ENCODE measurements at places on chromosomes 2 and 18. TPM values are rescaled to one million over a fixed set of nuclear protein-coding genes. Genes with fewer than 3 reads are reported as not detected.

LRP2 gene
- 14.8 TPM for total RNA-seq

- DNase-seq = no peak
Measured at GRCh38 chr18:48962994-48963561, 12.3 kb upstream of the SMAD7 start.

DNA sequence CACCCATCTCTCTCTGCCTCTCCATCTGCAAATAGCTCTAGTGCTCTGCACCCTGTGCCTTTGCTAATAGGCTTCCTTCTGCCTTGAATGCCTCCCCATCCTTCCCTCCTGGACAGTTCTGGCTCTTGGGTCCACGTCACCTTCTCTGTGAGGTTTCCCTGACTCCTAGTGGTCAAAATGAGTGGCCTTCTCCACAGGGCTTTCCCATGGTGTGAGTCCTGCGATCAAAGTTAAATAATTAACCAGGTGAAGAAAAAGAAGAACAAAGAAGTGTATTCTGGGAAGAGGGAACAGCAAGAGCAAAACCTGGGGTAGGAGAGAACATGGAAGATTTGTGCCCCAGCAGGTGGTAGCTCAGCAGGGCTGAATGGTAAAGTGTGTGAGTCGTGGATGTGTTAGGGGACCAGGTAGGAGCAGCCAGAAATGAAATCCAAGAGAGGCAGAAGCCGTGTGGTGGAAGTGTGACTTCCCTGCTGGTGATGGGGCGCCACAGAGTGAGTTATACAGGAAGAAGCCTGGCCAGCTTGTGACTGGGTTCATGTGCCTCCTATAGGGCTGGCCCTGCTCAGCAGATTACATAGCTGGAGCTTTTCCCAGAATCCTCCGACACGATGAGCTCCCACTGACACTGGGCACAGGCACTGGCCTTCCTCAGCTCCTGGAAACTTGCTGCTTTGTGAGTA is 93.8 kb upstream of the LDAH start:
- DNase-seq = no peak

GRCh38 chr2:1702186-1702565 is 42.1 kb downstream of the PXDN start:
- DNase-seq = no peak

REG1B gene
- total RNA-seq = not detected

DNA sequence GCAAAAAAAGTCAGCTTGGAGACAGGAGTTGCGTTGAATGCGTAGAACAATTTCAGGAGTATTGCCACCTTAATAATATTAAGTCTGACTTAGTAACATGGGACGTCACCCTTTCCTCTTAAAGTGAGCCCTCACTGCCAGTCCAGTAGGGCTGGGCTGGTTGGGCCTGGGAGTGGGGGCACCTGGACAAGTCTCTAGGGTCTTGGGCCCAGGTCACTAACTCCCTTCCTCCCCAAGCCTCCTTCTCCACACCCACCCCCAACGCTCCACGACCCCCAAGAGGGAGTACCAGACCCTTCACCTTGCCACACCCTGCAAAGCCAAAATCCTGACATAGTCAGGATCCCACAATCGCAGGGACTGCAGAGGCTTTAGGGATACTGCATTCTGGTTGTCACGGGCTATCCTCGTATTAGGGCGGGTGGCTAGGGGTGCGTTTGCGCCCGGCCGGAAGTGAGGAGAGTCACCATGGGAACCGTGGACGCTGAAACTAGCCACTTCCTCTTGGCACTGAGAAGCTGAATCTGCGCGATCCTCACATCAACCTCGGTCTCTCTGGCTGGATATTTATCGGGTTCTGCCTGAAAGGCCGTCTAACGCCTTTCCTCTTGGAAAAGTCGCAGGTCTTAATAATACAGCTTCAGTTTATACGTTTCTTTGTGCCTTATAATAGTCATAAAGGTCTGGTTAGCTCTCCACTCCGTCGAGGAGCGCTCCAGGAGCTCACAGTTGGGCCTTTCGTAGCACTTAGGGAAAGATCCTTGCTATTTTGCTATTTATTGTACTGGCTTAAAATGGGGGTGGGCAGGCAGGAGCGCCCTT is 10.3 kb upstream of the CXXC1 start:
- DNase-seq = peak; percentile 79

- no peak for DNase-seq
Measured at GRCh38 chr2:202950592-202950991, 38.5 kb downstream of the CARF start.

STAMBP gene
- total RNA-seq = 37.3 TPM

GRCh38 chr2:111164078-111164477 is 43.4 kb downstream of the BCL2L11 start:
- DNase-seq = no peak

CHPF gene
- 206 TPM for total RNA-seq

DNA sequence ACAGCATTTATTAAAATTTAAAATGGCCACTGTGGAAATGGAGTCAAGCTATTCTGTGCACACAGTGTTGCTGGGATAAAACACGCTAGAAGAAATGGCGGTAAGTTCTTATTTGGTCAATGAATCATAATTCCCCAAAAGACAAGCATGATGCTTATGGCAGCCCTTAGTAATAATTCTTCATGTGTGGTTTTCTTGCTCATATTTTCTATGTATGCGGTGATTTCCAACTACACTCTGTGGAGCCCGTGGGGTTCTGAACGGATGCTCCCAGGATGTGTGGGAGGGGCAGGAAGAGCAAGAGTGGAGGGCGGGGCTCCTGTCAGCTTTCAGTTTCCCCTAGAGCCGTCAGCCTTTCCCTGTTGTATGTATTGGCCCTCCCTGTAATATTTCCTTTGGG is 91.7 kb upstream of the RMDN2 start:
- DNase-seq = no peak

AQP12A gene
- not detected for total RNA-seq

DNA sequence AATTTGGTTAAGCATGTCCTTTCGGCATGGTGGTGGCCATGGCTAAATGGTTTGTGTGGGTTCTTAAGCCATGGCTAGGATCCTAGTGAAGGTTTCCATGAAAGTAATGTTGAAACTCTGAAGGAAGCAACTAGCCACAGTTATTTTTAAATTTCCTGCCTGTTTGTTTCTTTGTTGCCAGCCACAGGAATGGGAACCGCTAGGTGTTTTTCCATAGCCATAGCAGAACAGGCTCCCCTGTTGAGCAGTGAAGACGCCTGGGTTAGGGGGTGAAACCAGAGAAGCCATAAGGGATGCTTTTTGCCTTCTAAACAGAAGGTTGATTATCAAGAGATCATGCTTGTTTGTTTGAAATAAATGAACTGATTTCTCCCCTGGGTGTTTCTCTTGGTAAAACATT is 60.1 kb upstream of the CHMP1B start:
- DNase-seq = no peak

DNA sequence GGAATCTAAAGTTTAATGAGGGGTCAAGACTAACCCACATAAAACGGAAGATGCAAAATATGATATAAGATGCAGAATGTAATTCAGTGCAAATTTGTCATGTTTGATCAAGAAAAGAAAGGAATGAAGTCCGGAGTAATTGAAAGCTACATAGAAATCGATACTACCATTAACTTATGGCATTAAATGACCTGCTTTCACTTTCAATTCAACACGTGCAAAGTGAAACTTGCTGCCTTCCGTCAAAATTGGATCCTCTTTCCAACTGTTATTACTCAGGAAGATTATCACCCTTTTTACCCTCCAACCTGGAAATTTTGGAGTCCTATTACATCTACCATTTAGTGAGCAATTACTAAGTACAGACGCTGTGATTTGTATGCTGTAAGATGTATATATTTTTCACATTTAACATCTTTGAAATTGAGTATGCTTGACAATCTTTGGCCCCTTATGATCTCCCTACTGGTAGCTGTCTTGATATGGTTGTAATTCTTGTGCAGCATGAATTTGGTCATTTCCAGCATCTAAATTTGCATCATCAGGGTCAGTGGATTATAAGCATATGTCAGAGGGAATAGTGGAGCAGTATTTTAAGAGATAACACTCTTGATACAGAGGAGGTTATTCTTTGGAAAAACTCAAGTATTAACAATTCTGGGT is 18.6 kb downstream of the UNC80 start:
- DNase-seq = no peak

- no peak for DNase-seq
Measured at GRCh38 chr2:176148751-176149421, 2.5 kb upstream of the HOXD4 start.

DNA sequence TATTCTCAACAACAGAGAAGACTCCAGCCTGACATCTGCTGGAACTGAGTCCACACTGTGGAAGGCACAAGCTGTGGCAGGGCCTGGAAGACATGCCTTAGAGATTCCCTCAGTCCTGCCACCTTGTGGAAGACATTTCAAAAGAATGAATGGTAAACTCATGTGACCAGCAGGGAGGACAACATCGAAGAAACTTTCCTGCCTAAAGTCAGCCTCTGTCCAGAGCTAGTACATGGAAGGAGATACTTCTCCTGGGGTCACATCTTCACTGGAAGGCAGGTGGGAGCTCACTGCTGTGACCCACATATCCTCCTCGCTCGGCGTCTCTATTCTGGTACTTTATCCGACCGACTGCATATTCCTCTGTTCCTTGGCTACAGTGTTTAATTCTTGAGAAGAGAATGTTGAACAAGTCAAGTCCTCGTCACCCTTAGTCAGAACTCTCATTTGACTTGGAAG is 59.5 kb downstream of the PUM2 start:
- no peak for DNase-seq

ALPI gene
- total RNA-seq = not detected

LAMA1 gene
- total RNA-seq = 0.15 TPM

GRCh38 chr2:101912545-101912944 is 79.2 kb upstream of the IL1R2 start:
- no peak for DNase-seq

DNA sequence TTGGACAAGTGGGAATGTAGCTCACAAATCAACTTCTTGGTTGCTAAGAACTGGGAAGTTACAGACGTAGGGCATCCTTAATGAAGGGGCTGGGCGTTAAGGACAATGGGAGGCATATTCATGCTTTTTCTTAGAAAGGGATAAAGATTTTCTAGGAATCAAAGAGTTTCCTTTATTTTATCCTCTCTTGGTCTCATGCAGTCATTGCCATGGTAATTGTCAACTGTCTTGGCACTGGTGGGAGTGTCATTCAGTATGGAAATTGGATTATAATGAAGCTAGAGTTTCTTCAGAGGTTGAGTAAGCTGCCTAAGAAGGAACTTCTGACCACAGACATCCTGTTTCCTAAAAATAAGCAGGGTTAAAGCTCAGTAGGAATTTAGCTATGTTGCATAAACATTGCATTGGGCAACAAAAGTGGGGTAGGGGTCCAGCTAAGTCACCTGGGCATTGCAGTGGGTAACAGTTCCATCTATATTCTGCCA is 114.0 kb downstream of the LYPD6B start:
- no peak for DNase-seq

GKN2 gene
- total RNA-seq = not detected

GRCh38 chr2:55158111-55158814 is 73.8 kb downstream of the CLHC1 start:
- DNase-seq = no peak

DNA sequence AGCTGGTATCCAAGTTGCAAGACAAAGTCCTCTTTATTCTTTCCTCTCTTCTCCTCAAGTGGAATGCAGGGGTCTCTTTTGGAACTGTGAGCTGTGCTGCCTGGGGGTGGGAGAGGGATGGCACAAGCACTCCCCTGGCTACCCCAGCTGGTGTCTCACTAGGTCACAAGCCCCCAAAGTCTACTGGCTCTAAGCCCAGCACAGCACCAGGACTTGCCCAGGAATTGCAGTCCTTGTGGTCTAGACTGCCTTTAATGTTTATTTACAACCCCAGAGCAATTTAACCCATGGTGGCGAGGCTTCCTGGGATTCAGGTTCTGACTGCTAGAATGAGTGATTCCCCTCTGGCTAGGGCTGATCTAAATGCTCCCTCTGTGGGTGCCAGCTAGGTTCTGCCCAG is 199.0 kb upstream of the STK17B start:
- DNase-seq = no peak

STK11IP gene
- total RNA-seq = 5.5 TPM

- no peak for DNase-seq
Measured at GRCh38 chr2:226738821-226739544, 60.6 kb downstream of the IRS1 start.

DNA sequence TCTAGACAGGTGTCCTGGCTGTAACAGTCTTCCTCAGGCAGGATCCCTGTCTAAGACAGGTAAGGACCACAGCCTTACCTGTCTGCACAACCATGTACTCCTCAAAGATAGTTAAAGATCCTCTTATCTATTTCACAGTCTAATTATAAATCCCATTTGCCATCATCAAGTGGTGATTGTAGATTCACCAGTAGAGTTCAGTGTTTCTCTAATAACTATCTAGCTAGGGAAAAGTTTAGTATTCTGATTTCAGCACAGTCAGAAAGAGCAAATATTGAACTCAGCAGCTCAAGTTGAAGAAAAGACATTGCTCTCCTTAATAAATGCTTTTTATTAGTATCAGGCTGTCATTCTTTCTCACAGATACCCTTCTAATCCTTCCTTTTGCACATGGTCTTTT is 1305.5 kb upstream of the NXPH2 start:
- no peak for DNase-seq

- DNase-seq = no peak
Measured at GRCh38 chr18:61893309-61893970, 633 bp upstream of the RNF152 start.

GRCh38 chr18:48829443-48830149 is 121.2 kb downstream of the SMAD7 start:
- peak; percentile 72 for DNase-seq

DNA sequence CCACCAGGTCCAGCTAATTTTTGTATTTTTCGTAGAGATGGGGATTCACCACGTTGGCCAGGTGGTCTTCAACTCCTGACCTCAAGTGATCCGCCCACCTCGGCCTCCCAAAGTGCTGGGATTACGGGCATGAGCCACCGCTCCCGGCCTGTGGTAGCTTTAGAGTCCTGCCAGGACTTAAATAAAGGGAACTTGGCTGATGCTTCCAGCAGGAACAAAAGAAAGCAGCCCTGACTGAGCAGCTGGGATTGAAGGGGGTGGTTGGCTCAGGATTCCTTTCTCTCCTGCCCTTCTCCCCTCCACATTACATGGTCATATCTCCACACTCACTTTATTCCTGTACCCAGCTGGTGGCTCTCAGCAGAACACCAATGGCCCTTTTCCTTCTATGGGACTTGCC is 20.0 kb downstream of the EFHD1 start:
- no peak for DNase-seq

DNA sequence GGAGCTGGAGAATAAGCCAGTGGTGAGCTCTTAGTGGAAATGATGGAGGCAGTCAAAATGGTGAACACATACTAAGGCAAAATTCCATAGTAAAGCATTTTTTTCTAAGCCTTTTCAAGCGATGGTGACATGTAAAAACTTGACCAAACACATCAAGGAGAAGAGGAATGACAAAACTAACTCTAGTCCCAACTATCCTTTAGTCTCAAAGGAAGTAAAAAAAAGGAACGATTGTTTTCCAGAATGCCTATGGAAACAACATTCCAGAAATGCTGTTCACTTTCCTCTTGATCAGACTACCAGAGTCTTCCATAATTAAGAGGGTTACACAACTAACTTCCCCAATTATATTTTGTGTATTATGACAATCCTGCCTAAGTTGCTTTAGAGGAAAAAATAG is 715.6 kb downstream of the EPHA4 start:
- DNase-seq = no peak

GRCh38 chr2:85132397-85132796 is 795 bp upstream of the TCF7L1 start:
- DNase-seq = no peak

GRCh38 chr2:173424886-173425285 is 70.2 kb downstream of the CDCA7 start:
- no peak for DNase-seq

PDE11A gene
- 1.2 TPM for total RNA-seq

- no peak for DNase-seq
Measured at GRCh38 chr2:225948903-225949302, 549.4 kb downstream of the NYAP2 start.
